Stimulated activated CD4-positive, alpha-beta T cell treated with anti-CD3 and anti-CD28 coated beads, Interleukin-4, amount 100 ng/mL, for 48 hours (primary cell): ENCODE measurements at places on chromosomes 2 and 18.
A peak's percentile ranks its signal among the peaks of the same experiment; 100 is the strongest.

DNA sequence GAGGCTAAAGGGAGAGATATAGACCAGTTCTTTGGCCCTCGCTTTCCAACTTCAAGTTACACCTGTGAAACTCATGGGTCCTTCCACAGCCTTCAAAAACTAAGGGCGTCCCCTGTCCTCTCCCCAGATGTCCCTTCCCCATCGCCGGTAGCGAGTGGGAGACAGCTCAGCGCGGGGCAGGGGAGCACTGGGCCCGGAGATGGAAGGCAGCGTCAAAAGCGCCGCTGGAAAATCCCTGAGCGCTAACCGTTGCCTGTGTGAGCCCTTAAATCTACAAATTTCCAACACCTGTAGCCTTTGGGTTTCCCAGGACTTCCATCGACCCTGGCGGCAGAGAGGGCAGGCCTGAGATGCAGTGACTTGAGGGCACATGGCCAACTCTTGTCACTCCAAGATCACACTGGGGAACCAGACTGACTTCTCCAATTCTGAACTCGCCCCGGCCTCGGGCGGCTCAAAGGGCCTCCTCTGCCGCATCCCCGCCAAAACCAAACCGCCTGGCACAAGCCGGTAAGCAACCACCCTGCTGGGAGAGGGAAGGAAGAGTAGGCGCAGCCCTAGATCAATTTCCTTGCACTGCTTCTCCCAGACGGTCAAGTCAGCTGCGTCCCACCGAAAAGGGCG, 879 bp upstream of the EPAS1 start:
- DNase-seq, result peak; percentile 13

GRCh38 chr2:25032094-25032493, 9.8 kb upstream of the EFR3B start:
- DNase-seq, result no peak

DNA sequence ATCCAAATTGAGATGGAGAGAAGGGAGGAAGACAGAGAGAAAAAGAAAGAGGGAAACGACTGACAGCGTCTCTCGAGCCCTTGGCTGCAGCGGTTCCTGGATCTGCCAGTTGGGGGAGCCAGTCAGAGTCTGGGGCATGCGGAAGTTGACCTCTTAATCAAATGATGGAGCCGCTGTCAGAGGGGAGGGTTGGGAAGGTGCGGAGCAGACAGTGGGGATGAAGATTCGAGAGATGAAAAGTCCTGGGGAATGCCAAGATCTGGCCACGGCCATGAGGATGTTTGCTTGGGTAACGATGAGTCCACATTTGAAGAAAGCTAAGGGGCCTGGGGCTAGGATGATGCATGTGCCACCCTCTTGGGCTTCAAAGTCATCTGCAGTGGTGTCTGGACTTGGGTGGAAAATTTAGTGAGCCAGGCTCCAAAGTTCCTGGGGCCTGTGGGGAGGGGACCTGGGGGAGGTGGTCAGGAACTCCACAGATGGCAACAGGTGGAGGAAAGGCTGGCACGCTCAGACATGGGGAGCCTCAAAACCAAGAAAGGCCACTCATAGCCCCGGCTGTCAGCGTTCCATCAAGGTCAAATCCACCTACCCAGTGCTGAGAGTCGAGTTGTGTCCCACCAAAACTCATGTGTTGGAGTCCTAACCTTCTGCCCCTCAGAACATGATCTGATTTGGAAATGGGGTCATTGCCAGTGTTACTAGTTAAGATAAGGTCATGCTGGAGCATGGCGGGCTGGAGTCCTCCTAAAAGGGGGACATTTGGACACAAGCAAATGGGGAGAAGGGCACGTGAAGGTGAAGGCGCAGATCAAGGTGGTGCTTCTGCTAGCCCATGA, 200.1 kb downstream of the NDUFA10 start:
- no peak for DNase-seq

GRCh38 chr2:82780050-82780449, 1679.0 kb downstream of the SUCLG1 start:
- no peak for DNase-seq

GRCh38 chr2:188114014-188114413, 177.7 kb upstream of the GULP1 start:
- no peak for DNase-seq

- no peak for DNase-seq
These were observed 32.5 kb upstream of the PUM2 start for GRCh38 chr2:20382965-20383810.

GRCh38 chr2:209960676-209961630, 41.5 kb upstream of the RPE start:
- DNase-seq, result peak; percentile 23

DNA sequence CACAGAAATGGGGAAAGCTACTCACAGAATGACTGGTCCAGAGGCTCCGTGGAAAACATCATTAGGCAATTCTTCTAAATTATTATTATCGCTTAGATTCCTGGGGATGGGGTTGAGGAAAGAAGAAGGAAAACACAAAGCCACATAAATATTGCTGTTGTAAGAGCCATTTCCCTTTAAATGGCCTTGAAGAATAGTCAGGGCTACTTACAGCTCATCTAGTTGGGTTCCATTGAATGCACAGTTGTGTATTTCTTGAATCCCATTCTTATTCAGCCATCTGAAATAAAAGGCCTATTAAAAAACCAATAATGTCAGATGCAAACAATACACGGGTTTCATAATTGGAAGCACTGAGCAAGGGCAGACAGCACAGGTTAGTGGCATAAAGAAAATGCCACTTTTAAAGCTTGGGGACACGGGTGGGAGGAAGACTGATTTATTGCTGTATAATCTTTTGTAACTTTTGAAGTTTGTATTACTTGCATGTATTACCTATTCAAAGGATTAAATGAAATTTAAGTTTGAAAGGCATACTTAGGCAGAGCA, 171.4 kb downstream of the FSHR start:
- no peak for DNase-seq

GRCh38 chr2:232024457-232024856, 62.9 kb downstream of the DIS3L2 start:
- no peak for DNase-seq

DNA sequence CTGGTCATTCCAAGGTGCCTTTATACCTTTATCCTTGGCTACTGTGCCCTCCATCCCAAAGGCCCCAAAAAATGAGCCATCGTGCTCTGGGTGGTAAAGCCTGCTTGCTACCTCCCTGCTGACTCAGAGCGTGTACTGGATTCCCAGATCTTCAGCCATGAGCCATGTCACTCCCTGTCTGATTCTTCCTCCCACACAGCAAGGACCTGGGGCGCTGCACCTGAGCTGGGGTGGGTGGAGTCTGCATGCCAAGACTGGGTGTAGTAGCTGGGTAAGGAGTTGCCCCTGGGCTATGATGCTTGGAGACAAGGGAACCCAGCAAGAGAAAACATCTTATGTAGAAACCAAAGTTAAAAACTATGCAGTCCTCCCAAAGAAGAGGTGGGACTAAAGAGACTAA, 37.2 kb upstream of the APCDD1 start:
- no peak for DNase-seq

DNA sequence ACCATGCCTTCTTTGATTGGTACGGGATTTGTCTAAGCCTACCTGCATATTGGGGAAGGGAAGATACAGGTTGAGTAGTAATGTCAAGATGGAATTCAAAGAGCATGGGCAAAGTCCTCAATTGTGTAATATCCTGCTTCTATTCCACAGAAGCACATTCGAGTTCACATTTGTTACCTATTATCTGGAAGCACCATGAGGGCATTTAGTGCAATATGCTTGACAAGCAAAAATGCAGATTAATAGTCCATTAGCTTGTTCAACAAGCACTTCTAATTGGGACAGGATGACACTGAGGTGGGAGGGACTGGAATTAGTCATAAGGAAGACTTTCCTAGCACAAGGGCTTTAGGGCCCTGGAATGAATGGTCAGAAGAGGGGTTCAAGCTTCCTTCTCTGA, 40.5 kb downstream of the MYO5B start:
- no peak for DNase-seq

- DNase-seq, result no peak
These were observed 199.4 kb upstream of the RASGRP3 start for GRCh38 chr2:33277002-33277426.

GRCh38 chr2:1546023-1546591, 132.8 kb downstream of the TPO start:
- no peak for DNase-seq

GRCh38 chr18:39238981-39239660, 1673.5 kb upstream of the CELF4 start:
- no peak for DNase-seq

DNA sequence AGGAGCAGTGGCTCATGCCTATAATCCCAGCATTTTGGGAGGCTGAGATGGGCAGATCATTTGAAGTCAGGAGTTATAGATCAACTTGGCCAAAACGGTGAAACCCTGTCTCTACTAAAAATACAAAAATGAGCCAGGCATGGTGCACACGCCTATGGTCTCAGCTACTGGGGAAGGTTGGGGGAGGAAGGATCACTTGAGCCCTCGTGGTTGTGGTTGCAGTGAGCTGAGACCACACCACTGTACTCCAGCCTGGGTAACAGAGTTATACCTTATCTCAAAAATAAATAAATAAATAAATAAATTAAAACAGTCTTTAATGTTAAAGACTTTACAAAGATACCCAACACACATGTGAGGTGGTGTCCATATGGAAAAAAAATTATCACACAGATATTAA, 134.0 kb downstream of the C2orf74 start:
- DNase-seq, result no peak

DNA sequence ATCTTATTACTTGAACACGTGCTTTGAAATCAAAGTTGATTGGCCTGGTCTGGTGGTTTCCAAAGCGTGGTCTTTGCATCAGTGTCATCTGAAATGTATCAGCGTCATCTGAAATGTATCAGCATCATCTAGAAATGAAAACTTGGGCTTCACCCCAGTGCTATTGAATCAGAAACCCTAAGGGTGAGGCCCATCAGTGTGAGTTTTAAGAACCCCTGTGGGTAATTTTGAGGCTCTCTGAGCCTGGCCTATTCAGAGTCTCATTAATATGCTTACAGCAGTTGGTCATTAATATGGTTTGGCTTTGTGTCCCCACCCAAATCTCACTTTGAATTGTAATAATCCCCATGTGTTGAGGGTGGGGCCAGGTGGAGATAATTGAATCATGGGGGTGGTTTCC, 85.2 kb downstream of the NYAP2 start:
- DNase-seq, result no peak

DNA sequence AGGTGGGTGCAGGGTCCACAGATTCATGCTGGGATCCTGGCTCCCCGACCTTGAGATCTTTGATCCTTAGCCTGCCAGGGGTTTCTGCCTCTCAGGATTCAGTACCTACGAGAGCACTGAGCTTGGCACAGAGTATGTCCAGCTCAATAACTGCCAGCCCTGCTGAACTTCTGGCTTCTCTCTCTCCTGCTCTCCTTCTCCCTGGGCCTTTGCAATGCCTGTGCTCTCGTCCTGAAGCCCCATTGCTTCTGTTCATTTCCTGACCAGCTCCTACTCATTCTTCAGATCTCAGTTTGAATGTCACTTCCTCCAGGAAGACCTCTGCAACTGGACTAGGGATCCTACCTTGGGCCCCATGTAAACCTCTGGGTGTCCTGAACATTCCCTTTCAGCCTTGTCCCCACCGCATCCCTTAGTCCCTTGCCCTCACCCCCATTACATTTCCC, 113.8 kb upstream of the HAAO start:
- DNase-seq, result no peak

DNA sequence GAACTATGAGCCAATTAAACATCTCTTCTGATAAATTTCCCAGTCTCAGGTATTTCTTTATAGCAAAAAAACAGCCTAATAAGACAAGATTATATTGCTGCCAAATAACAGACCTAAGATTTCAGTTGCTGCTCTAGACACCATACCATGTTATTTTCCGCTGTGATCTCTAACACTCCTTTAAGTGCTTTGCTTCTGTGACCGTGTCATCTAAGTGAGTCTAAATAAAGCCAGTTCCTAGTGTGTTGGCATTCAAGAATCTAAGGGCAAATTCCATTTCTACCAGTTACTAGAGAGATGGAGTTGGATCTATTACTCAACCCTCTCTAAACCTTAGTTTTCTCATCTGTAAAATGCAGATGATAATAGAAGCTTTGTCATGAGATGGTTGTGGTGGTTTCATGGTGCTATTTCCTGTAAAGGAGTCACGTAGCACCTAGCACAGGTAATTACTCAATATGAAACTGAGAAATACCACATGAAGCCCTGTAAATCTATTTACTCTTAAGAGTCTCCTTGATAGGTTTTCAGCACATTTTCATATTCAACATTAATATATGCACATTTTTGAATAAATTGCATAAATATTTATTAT, 40.5 kb downstream of the SPHKAP start:
- DNase-seq, result no peak

DNA sequence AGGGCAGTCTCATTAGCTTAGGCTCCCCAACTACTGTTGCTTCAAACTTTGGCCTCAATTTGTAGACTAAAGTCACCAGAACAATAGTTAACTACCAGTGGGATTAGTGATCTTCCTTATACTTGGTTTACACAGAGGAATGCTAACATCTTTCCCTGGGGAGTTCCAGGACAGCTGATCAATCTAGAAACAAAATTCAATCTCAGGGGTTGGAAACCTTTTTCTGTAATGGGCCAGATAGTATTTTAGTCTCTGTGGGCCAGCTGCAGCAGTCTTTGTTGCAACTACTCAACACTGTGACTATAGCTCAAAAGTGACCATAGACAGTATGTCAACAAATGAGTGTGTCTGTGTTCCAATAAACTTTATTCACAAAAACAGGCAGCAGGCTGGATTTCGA, 85.7 kb downstream of the METTL8 start:
- DNase-seq, result no peak

DNA sequence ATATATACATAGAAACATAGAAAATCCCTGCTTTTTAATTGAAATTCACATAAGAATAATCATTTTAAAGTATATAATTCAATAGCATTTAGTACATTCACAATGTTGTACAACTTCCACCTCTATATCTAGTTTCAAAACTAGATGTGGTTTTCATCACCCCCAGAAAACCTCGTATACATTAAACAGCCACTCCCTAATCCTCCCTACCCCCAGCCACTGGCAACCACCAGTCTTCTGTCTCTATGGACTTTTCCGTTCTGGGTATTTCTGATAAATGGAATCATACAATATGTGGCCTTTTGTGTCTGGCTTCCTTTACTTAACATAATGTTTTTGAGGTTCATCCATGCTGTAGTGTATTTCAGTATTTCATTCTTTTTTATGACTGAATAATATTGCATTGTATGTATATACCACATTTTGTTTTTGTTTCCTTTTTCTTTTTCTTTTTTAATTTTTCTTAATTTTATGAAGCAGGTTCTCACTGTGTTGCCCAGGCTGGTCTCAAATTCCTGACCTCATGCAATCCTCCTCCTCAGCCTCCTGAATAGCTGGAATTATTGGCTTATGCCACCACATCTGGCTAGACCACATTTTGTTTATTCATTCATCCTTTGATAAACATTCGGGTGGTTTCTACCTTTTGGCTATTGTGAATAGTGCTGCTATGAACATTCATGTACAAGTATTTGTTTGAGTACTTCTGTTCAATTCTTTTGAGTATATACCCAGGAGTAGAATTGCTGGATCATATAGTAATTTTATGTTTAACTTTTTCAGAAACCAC, 50.6 kb upstream of the RNF152 start:
- DNase-seq, result no peak

- DNase-seq, result no peak
These were observed 1943.8 kb upstream of the PIK3C3 start for GRCh38 chr18:40011201-40011600.
